ENCODE measurements at places on chromosomes 11 and 22. TPM values are rescaled to one million over a fixed set of nuclear protein-coding genes. Genes with fewer than 3 reads are reported as not detected.

ENTHD1 gene
- not detected for total RNA-seq

ISX gene
- total RNA-seq = not detected

OR5P2 gene
- 2.5 TPM for total RNA-seq

SUSD2 gene
- 27.9 TPM for total RNA-seq

C1QTNF5 gene
- total RNA-seq = 7.7 TPM

TRPC6 gene
- total RNA-seq = 3.9 TPM

GAL gene
- total RNA-seq = 59.1 TPM

SEPTIN5 gene
- total RNA-seq = 139 TPM

MIOX gene
- not detected for total RNA-seq

IGF2 gene
- total RNA-seq = 4.5 TPM

NEFH gene
- 0.23 TPM for total RNA-seq

FOLR1 gene
- total RNA-seq = 7.0 TPM

SAA1 gene
- 28.9 TPM for total RNA-seq

PARVG gene
- 4.0 TPM for total RNA-seq

FAM89B gene
- 62.7 TPM for total RNA-seq

RAPSN gene
- not detected for total RNA-seq

RTCB gene
- 102 TPM for total RNA-seq

MMP26 gene
- total RNA-seq = not detected

DNA sequence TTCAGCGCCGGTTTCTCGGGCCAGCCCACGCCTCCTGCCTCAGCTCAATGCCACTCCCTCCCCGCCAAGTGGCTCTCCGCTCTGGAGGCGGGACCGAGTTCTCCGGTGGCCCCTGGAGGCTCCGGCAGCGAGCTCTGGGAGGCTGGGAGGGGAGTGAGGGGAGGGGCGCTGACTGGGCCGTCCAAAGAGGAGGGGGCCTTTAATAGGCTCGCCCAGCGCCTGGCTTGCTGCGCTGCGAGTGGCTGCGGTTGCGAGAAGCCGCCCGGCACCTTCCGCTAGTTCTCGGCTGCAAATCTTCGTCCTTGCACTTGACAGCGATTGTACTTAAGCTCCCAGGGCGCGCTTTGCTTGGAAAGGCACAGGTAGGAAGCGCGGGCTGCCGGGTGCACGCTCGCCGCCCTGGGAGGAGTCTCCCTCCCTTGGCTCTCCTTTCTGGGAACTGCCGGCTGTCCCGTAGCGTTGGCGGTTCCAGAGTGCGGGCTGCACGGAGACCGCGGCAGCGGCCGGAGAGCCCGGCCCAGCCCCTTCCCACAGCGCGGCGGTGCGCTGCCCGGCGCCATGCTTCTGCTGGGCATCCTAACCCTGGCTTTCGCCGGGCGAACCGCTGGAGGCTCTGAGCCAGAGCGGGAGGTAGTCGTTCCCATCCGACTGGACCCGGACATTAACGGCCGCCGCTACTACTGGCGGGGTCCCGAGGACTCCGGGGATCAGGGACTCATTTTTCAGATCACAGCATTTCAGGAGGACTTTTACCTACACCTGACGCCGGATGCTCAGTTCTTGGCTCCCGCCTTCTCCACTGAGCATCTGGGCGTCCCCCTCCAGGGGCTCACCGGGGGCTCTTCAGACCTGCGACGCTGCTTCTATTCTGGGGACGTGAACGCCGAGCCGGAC, at the start of gene ADAMTS15:
Gene ADAMTS15 (plus strand): TSS at position 230 of the 894 bp plus-strand sequence. CDS start 329 bp downstream, at position 559.
- DNase-seq = peak; percentile 94

GRCh38 chr22:22452211-22452610, 56.3 kb downstream of the ZNF280B start:
- DNase-seq = no peak

DNA sequence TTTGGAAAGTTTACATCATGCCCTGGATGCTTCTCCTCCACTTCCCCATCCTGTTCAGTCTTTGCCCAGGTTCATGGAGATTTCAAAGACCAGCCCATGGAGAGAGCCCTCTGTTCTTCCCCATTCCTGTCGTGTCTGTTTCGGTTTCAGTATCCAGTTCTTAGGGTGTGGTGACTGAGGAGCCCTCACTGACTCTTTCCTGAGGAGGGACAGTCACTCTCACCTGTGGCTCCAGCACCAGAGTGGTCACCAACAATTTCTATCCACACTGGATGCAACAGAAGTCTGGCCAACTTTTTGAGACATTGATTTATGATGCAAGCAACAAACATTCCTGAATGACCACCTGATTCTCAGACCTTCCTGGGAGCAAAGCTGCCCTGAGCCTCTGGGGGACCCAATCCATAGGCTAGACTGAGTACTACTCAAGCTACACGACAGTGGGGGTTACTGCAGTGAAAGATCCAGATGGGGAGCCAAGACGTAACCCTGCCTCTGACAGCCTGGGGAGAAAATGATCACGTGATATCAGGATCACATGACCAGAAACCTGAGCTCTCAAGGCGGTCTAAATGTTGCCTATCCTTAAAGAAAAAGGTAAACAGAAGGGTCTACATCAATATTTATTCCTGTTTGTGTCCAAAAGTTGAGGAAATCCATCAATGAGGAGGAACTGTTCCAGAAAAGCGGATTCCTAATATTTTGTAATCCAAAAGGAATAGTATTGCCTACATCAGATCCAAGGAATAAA, 76.2 kb upstream of the VPREB1 start:
- DNase-seq = no peak

GRCh38 chr11:2731130-2732125, 31.6 kb upstream of the KCNQ1OT1 start:
- no peak for DNase-seq

DNA sequence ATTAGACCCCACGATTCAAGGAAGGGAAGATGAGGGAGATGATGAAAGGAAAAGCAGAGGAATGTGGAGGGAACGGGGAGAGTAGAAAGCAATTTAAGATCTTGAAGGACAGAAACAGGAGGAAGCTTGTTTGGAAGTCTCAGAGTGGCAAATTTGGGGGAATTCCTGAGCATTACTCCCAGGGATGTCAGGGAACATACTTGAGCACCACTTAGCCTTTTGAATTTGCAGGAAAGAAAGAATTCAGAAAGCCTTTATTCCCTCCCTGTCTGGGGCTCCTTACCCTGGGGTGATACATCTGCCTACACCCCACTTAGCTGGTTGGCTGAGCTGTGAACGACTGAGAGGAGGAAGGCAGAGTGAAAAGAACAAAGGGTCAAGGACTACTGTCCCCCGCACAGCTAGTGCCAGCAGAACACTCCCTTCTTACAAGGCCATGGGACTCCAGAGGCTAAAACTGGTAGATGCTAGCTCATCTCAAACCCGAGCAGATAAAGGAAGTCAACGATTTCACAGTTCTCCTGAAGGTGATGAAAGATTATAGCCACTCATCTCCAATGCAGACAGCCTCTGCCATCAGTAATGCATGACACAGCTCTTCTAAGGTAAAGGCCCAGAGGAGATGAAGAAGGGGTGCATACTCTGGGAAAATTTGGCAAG, 84.0 kb upstream of the AKIP1 start:
- DNase-seq = no peak

GRCh38 chr11:63939397-63939891, 642 bp downstream of the NAA40 start:
- no peak for DNase-seq

DNA sequence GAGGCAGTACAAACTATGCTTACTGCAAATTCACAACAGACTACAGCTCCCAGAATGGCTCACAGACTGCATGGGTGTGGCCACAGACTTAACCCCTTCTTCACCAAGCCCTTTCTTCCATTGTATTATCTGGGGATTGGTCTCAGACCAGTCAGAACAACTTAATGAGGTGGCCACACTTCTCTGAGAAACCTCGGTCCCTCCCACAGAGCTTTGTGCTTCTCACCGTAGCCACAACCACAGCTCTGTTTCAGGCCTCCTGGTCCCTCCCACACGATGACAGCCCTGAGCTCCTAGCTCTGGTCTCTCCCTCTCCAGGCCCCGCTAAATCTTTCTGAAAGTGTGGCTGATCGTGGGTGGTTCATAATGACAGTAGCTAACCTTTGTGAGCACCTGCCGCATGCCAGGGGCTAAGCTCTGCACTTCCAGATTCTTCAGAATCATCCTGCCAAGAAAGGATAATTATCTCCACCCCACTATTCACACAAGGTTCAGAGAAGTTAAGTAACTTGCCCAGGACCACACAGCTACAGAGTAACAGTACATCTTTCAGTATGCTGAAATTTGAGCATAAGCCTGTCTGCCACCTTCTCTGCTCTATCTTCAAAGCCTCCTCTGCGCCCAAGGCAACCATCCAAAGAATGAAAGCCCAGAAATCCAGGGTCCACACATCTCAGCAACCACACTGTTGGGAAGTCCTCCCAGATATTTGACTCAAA, 5.4 kb downstream of the PDE2A start:
- no peak for DNase-seq

- no peak for DNase-seq
These were observed 195.4 kb upstream of the ARHGAP20 start for GRCh38 chr11:110907629-110908028.

- DNase-seq = no peak
These were observed 5.0 kb downstream of the CD81 start for GRCh38 chr11:2382129-2382517.

- no peak for DNase-seq
These were observed 216.8 kb downstream of the FAT3 start for GRCh38 chr11:92441443-92441726.

- DNase-seq = no peak
These were observed 63.4 kb downstream of the NRXN2 start for GRCh38 chr11:64659417-64660144.

GRCh38 chr11:125886997-125887372, 483 bp upstream of the HYLS1 start:
- DNase-seq = peak; percentile 88

- peak; percentile 91 for DNase-seq
These were observed 1.7 kb downstream of the TOM1 start for GRCh38 chr22:35301372-35301874.

DNA sequence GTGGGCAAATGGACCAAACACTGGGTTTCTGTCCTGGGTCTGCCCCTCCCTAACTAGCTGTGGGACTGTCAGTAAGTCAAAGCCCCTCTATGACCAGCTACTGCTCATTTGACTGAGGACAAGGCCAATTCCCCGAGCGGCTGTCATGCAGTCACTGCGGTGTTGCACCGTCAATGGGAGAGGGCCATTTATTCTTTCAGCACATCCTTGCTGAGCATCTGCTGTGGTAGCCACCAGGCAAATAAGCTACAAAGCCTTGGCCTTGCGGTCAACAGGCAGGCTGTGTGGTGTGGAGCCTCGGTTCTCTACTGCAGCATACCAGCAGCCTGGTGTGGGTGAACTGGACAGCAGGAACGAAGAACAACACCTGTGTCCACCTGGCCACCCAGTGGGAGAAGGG, 25.8 kb upstream of the SERPIND1 start:
- DNase-seq = no peak

DNA sequence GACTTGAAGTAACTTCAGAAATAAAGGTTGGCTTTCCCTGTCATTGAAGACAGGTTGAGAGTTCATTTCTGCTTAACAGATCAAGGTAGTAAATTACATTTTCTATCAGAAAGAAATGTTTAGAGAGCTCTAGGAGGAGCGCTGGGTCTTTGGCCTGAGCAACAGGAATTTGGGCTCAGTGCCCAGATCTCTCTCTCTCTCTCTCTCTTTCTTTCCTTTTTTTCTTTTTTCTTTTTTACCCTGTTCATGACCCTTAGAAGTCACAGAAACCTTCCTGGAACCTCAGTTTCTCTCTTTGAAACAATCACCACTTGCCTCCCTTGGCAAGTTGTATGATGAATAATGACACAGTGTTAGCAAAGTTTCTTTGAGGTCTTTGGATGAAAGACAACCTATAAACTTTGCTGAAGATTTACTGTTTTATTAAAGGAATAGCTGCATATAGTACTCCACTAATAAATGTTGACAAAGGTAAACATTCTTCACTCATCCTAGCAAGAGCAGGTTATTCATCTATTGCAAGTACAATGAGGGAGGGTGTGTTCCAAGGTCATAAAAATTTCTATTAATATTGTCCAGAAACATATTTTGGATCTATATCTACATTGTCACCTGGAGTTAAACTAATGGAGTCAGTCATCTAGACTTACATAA, 35.5 kb upstream of the RASSF10 start:
- no peak for DNase-seq

DNA sequence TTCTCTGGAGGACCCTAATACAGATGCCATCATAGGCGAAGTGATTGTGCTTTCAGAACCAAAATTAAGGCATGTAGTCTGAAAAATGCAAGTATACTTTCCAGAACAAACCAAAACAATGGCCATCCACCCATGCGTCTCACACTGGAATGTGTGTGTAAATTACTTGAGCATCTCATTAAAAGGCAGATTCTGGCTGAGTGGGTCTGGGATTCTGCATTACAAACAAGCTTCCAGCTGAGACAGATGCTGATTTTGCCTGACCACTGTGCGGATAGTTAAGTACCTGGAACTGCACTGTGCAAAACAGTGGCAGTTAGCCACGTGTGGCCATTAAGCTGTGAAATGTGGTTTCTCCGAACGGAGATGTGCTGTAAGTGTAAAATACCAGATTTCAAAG, 26.2 kb downstream of the RRP7A start:
- no peak for DNase-seq

Data from lower leg skin (tissue), 4 donors.